HT1080 (cell line): ENCODE measurements at places on chromosomes 1 and 21. TPM values are rescaled to one million over a fixed set of nuclear protein-coding genes. Genes with fewer than 3 reads are reported as not detected.

DNA sequence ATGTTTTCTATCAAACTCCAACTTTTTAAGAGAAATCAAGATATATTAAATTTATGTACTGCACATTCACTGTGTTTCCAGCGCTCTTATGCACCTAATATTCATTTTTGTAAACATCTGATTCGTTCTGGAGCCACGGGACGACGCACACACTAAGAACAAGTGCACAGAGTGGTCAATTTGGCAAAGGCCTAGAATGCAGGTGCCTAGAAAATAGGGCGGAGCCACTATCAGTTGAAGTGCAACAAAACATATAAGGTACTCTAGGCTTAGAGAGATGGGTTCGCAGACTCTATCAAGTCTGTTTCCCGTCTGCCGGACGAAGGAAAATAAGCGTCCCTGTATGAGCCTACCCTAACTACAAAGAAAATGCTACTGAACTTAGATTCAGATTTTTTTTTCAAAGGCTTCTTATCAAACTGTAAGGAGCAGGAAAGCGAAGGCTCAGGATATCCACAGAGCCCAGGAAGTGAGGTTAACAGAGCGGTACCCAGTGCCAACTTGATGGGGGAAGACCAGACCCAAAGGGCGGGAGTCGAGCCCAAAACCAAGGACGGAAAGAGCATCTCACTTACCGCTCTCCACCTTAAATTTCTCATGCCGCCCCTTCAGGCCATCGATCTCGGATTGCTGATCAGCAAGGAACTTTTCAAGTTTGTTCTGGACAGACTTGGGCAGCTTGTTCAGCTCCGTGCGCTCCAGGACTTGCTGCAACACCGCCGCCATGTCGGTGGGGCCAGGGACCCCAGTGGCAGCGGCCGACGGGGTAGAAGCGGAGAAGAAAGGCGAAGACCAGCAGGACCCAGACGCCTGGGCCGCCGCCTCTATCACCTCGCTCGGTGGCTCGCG, 526 bp downstream of the TPR start:
- DNase-seq: peak; percentile 18

DNA sequence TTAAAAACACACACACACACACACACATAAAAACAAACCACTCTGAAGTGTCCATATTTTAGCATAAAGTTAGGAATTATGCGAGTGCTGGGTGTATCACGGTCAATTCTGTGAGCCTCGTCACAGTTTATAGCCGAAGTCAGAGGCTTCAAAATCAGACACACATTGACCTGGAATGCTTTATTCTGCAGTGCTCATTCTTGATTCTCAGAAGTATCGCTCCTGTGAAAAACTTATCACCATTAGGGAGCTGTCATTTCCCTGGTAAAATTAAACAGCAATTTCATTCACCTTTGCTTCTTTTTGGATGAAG, 8.7 kb upstream of the IRF2BP2 start:
- DNase-seq: no peak

DNA sequence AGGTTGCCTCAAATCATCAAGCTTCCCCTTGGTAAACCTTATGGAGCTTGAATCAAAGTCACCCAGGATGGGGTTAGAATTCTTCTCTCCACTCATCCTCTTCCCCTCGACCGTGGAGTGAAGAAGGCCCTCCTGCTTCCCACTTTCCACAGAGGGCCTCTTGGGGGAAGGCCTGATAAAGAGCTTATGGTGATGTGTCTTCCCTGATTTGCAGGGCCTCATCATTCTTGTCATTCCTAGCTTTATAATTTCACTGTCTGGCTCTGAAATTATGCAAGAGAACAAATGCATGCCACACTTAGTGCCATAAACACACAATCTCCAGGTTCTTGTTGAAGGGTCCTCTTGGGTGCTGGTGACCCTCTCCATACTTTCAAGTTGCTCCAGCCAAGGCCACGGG, 101.2 kb downstream of the HMGB4 start:
- no peak for DNase-seq

DNA sequence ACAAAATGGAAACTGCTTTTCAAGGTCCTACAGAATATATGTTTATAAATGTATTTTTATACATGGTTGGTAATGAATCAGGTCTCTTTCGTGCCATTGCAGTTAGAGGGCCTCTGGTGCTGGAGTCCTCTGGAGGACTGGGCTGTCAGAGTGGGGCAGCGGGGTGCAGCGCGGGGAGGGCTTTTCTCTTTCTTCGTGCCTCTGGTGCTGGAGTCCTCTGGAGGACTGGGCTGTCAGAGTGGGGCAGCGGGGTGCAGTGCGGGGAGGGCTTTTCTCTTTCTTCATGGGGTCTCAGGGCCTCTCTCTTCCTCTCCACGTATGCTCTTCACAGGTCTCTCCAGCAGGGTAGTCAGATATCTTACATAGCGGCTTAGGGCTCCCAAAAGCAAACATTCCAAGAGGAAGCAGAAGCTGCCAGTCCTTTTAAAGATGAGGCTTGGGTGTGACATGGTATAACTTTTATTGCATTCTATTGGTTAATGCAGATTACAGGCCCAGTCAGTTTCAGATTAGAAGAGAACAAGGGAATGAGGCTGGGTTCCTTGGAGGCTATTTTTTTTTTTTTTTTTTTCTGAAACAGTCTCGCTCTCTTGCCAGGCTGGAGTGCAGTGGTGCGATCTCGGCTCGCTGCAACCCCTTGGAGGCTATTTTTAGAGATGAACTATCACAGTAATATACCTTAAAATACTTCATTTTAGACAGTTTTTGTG, 13.1 kb downstream of the SDCCAG8 start:
- DNase-seq: no peak

GRCh38 chr1:207109004-207109403, 5.0 kb downstream of the C4BPA start:
- DNase-seq: peak; percentile 32

DNA sequence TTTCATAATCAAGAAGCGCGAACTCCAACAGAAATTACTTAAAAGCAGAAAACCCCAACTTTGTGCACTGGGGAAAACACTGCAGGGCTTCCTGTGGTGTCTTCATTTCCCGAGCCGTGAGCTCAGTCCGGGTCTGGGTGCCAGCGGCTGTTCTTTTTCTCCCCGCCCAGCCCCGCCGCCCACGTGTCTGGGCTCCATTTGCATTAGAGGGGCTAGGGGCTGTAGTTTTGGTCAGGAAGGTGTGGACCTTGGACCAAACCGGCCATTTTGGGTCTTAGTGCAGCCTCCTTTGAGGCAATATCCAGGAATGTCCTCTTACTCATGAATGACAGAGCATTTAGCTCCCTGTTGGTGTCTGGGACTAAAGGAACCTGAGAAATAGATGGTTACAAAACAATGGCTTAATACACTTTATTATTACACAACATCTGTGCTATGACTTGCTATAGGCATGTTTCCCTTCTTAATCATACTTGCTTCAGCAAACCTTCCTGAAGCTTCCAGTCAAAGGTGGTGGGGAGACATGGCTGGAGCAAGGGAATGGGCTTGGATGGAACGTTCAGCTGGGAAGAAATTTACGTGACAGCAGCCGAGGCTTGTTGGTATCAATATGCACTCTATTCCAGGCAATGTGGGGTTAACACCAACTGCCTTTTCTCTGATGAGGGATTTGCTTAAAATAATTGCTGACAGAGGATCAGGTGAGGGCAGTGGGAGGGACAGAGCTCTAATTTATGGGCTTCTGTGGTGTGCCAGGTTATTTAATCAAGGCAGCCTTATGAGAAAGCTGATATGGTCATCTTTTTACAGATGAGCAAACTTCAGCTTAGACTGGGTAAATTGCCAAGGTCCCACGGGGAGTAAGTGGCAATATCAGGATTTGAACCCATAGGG, 1.1 kb downstream of the AGTRAP start:
- peak; percentile 77 for DNase-seq

DNA sequence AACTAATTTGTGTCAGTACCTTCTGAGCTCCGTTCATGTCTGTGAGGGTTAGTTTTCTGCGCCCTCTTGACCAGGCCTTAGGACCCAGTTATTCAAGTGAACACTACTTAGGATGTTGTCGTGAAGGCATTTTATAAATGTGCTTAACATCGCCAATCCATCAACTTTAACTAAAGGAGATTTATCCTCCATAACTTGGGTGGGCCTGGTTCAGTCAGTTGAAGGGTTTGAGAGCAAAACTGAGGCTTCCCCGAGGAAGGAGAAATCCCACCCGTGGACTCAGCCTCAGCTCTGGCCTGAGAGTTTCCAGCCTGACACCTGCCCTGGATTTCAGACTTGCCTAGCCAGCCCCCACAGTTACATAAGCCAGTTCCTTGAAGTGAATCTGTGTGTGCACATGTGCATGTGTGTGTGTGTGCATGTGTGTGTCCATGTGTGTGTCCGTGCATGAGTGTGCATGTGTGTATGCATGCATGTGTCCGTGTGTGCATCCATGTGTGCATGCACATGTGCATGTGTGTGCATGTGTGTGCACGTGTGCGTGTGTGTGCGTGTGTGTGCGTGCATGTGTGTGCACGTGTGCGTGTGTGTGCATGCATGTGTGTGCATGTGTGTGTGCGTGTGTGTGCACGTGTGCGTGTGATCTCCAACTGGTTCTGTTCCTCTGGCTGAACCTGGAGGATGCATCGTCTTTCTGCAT, 62.1 kb upstream of the PDE9A start:
- no peak for DNase-seq

DNA sequence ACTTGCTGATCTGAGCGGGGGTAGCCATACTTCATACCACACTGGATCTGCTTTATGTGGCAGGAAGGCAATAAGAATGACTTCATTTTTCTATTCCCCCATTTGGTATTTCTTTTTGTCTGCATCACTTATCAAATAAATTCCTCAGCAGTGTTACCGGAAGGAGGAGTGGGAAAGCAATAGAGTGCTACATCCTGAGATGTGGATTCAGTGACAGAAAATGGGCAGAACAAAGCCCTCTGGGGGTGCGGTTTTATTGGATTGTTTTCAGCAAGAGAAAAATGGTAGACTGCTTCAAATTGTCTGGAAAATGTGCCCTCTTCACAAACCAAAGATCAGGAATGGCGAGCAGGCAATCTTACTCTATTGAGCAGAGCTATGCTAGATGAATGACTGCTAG, 751.9 kb upstream of the NEGR1 start:
- no peak for DNase-seq

DNA sequence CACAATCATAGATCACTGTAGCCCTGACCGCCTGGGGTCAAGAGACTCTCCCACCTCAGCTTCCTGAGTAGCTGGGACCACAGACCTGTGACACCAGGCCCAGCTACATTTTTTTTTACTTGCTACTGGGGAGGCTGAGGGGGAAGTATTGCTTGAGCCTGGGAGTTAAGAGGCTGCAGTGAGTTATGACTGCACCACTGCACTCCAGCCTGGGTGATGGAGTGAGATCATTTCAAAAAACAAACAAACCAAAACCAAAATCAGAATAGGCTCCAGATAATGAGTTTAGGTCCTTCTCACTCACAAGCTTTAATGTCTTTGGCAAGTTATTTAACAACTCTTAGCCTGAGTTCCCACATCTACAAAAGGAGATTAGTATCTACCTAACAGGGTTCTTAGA, 22.8 kb downstream of the WDR26 start:
- DNase-seq: peak; percentile 23

- no peak for DNase-seq
Measured at GRCh38 chr1:12437629-12438028, 180.4 kb downstream of the DHRS3 start.

DNA sequence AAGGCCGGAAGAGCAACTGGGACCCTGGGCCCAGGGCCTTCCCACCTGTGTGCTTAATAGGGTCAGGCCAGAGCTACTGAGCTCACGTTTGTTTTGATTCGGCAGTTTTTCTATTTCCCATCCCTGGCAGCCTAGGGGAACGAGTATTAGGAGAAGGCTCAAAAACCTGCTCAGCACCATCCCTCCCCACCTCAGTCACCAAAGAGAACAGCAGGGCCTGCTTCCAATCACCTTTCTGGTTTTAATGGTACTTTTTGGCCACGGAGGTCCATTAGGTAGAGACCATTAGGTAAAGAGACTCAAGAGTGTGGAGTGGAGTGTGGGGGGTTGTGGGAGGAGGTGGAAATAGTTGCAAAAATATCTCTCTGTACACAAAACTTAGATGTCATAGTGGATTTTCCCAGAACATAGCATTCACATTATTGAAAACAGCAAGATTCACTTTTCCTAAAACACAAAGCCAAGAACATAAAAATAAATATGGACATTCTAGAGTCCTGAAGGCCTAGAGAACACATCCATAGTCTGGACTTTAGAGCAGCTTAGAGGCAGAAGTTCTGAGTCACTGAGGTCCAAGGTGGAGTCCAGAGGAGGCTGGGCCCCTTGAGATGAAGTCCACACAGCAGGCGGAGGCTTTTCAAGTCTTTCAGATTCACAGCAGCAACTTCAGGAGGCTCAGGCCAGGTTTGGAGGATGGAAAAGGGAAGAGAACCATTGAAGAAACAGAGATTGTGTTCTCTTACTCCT, 19.5 kb downstream of the NUAK2 start:
- no peak for DNase-seq

- no peak for DNase-seq
Measured at GRCh38 chr1:151495316-151495715, 15.9 kb upstream of the CGN start.

DNA sequence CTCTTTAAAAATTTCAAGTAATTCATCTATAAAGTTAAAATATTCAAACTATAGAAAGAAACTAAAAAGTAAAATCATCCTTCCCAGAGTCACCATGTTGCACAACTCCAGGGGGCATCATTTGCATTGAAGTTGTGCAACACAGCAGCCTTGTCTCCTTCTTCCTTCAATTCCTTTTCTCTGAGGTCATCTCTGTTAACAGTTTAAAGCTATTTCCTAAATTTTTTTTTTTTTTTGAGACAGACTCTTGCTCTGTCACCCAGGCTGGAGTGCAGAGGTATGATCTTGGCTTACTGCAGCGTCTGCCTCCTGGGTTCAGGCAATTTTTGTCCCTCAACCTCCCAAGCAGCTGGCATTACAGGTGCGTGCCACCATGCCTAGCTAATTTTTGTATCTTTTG, 7.1 kb downstream of the RHBG start:
- peak; percentile 52 for DNase-seq

GRCh38 chr1:159755451-159756007, 25.2 kb upstream of the DUSP23 start:
- DNase-seq: no peak

The TNFRSF4 gene
- total RNA-seq: 0.88 TPM in 1 of 2 replicates, not detected in the other

The DOP1B gene
- total RNA-seq: 4.7 and 7.8 TPM in 2 replicates

The C1QC gene
- not detected in 2 replicates for total RNA-seq

The TRIM58 gene
- total RNA-seq: 3.7 and 4.5 TPM in 2 replicates

The IL12RB2 gene
- not detected in 2 replicates for total RNA-seq

The TSPAN2 gene
- 0.59 and 1.1 TPM in 2 replicates for total RNA-seq

The ESPN gene
- total RNA-seq: not detected in 2 replicates

The RGS18 gene
- total RNA-seq: not detected in 2 replicates
